NCI-H187 (cell line): ENCODE measurements at places on chromosomes 5 and 9.

GRCh38 chr9:15205632-15206420 lies 101.2 kb downstream of the TTC39B start:
- no peak for DNase-seq

GRCh38 chr9:99058964-99059921 lies 45.7 kb upstream of the TGFBR1 start:
- DNase-seq, result no peak

GRCh38 chr9:113417370-113417769 lies 6.8 kb downstream of the C9orf43 start:
- no peak for DNase-seq

DNA sequence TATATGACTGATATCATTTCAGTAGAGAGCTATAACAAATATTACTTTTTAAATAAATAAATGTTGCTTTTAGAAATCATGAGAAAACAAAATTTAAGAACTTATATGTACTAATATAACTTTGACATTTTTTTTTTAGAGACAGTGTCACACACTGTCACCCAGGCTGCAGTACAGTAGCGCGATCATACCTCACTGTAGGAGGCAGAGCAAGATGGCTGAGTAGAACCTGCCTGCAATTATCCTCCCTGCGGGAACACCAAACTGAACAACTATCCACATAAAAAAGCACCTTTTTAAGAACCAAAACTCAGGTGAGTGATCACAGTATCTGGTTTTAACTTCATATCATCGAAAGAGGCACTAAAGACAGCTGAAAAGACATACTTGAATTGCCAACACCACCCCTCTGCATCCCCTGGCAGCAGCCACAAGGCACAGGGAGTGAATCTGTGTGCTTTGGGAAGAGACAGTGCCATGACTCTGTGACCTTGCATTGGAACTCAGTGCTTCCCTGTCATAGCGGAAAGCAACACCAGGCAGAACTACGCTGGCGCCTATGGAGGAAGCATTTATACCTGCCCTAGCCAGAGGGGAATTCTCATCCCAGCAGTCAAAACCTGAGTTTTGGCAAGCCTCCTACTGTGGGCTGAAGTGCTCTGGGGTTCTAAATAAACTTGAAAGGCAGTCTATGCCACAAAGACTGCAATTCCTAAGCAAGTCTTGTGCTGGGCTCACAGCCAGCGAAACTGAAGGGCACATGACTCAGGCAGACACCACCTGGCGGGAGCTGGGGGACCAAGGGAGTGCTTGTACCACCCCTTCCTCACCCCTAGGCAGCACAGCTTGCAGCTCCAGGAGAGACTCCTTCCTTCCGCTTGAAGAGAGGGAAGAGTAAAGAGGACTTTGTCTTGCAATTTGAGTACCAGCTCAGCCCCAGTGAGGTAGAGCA lies 142.7 kb downstream of the FBXL17 start:
- no peak for DNase-seq

- DNase-seq, result no peak
Observed at GRCh38 chr9:131739959-131740648, at the start of gene RAPGEF1. Gene RAPGEF1 (minus strand): TSS chr9:131740076. CDS start chr9:131739830, 246 bp downstream.

- DNase-seq, result no peak
Observed at GRCh38 chr9:133971981-133972941, 19.9 kb downstream of the VAV2 start.

DNA sequence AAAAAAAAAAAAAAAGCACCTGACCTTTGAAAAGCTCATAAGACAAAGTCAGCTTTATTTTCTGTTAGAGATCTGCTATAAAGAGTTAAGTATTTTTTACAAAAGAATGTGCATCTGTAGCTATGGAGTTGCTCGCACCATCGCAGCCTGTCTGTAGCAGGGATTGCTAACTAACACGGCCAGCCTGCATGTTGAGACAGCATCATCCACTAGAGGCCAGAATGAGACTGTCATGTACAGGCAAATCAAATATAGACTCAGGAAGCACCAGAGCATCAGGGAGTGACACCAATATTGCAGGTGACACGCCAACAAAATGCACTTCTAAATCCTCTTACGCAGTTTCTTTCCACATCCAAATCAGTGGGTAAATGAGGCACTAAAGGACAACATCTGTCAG lies 136.3 kb upstream of the RASEF start:
- no peak for DNase-seq

DNA sequence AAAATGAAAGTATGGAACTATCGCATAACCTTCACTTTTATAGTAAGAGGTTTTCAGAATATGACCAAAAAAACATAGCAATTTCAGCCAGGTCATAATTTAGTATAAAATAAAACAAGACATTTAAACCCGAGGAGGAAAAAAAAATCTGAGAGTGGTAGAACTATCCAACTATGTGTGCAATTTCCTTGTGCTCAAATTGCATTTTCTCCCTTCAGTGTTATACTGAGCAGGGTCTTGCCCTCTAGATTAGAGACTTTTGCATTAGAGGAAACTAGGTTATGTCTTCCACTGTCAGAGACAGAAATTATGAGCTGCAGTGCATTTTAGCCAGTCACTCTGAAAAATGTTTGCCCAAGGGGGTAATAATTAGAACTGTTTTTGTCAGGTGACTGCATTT lies 330.6 kb downstream of the NR2F1-AS1 start:
- DNase-seq, result no peak

DNA sequence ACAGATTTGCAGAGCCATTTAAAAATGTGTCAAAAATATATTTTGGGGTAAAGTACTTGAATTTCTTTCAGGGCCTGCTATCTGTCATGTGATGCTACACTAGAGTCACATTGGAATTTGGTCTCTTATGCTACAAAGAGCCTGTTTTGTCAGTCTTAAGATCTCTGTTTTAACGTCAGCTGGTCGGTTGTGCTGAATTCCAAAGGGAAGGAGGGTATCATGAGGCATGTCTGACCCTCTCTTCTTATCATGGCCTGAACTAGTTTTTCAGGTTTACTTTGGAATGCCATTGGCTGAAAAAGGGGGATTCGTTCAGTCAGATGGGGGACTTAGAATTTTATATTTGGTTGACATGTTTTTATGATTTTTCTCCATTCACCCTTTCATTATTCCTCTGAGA lies 290.6 kb downstream of the CD180 start:
- DNase-seq, result no peak

GRCh38 chr9:36884721-36885120 lies 149.3 kb downstream of the PAX5 start:
- no peak for DNase-seq

DNA sequence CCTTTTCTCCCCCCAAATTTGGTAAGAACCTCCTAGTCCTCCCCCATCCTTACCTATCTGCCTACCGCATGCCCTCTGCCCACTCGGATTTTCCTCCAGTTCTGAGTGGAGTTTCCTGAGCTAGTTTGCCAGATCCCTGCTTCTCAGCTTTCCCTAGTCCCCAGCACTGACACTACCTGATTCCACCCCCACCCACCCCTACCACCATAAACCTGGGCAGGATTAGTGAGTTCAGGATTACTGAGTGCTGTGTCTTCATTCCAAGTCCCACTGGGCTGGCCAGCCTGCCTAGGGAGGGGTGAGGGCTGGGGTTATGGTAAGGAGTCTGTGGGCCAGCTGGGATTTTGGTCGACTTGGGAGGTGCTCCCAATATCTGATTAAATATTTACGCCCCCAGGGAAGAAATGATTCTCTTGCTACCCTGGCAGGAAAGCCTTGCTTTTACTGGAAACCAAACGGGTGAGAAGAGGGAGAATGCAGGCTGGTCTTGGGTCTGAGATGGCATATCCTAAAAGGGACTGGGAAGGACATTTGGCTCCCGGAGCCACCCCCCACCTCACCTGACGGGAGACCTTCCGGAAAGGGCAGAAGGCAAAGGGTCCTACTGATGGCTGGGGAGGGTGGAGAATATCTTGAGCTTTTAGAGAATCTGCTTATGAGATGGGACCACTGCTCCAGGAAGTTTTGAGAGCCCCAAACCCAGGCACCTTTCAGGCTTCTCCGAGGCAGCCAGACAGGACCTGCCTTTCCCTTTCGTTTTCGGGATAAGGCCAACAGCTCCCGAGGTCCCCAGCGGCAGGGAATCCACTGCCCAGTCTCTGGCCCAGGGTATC lies 3.7 kb downstream of the PITX1 start:
- DNase-seq, result no peak

GRCh38 chr9:115213818-115214334 lies 95.9 kb upstream of the TNC start:
- DNase-seq, result no peak

DNA sequence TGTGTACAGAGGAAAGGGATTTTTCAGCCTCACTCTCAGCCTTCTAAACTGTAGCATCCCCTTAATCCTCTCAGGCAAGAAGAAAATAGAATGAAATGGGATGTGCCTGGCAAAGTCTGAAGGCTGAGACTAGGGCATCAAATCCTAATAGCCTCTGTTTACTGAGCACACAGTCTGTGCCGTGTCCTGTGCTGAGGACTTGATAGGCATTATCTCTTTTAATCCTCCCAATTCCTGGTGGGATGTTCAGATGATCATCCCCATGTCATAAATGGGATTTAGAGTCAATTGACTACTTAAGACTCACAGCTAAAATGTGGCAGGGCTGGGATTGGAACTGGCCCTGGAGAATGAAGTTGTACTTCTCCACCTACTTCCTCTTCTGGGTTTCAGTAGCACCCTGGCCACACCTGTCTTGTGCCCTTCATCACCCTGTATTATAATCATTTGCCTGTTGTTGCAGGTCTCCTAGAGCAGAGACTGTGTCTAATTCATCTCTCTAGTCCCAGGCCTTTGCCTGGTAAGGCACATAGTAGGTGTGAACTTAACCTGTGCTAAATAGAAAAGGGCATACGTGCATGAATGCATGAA lies 81.0 kb downstream of the WWC1 start:
- DNase-seq, result no peak

DNA sequence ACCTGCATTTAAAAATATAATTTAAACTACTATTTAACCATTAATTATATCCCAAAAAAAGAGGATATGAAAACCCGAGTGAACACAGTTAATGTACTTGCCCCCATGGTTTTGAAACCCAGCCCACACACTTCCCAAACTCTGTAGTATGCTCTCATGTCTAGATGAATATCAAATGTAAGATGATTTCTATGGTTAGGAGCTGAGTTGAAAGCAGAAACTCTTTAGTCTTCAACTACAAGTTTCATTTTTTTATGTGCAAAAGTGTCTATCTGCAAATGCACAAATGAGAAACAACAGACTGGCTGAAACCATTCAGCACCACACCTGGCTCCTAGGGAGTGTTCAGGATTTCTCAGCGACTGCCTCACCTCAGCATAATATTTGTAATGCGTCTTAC lies 183.3 kb downstream of the SEMA5A start:
- no peak for DNase-seq
